NCI-H1092 treated with DMSO at 0.1 percent for 48 hours (cell line): ENCODE measurements at places on chromosomes 5 and 9.

GRCh38 chr9:81858657-81859430, 69.4 kb upstream of the SPATA31D4 start:
- no peak for DNase-seq

DNA sequence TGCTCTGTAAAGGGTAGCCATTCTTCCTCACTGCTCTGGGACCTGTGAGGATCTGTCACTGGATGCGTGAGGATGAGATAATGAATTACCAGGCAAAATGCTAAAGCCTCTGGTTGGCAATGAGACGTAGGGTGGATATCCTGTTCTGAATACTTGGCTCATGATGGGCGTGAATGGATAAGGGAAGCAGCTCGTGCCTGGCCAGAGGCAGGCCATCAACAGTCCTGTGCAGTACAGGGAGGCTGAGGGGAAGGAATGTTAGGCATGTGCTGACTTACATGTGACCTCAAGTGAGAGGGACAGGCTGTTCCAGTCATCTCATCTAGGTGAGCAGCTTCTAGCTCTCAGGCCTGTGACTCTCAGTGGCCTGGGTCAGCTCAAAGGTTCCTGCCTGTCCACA, 172.8 kb downstream of the CARTPT start:
- DNase-seq: no peak

DNA sequence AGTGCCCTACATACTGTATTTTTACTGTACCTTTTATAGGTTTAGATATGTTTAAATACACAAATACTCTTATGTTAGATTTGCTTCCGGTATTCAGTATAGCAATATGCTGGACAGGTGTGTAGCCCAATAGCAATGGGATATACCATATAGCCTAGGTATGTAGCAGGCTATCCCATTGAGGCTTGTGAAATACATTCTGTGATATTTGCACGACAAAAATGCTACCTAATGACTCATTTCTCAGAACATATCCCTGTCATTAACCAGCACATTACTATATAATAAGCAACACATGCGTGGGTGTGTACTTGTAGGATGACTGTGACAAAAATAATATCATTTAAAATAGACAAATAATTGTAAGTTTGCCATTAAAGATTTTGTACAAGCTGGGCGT, 208.8 kb downstream of the MRPS30 start:
- DNase-seq: no peak

- DNase-seq: no peak
Measured at GRCh38 chr5:150105928-150106615, 19.7 kb upstream of the CSF1R start.

DNA sequence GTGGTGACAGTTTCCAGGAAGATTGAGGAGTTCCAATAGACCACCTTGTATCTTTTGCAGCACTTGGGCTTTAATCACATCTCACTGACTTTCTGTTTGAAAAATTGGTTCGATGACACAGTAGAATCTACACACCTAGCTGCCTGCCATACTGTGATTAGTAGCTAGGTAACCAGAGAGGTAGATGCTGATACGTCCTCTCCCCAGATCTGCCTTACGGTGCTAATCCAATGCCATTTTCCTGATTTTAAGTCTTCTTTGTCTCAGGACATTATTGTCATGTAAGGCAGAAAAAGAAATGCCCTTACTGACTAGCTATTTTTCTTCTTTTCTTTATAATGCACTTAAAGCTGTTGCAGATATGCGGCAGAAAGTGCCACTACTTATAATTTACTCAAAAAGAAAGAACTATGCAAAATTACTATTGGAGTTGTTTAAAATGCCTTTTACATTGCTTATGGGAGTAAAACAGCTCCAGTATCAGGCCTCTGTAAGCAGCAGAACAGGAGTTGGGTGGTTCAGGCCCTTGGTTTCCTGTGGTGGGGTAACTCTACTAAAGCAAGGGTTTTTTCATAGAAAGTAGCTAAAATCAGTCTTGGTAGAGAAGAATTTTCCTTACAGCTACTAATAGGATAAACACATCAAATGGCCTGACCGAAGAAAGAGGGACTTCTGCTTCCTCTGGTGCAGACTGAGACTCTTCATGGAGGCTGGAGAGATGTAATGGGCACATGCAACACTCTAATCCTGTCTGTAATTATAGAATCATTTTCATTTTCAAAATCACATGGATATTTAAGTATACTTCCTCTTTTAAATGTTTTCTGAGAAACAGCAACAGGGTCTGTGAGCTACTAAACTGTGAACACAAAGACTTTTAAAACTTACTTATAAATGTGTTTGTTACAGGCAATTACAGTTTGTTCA, 177.2 kb downstream of the MAPKAP1 start:
- DNase-seq: no peak

DNA sequence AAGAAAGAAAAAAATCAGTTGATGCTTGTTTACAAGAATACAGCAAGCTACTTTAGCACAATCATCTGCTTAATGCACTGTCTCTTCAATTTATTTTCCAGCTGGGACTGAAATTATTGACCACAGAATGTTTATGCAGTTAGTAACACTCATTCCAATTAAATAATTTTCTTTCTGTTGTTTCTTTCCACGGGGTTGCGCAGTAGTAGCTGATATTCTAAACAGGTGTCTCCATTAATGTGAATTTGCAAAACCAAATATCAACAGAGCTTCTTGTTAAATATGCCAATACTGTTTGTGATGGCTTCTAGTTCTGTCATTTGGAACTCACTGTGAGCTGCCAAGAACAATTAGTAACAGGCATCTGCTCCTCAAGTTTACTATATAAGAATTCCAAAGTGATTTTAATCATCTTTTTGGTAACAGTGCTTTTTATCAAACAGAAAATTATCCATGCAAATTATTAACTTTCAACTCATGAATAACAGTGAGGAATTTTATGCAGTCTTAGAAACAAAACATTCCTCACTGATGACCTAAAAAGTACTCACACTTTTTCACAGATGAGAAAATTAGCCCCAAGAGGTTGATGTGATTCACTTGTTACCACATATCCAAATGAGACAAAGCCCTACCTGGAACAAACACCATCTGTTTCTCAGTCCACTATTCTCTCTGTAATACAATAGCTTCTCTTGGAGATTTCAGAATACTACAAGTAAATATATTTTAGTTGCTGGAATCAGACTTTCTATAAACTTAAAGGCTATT, 567.6 kb upstream of the RGMB start:
- no peak for DNase-seq

DNA sequence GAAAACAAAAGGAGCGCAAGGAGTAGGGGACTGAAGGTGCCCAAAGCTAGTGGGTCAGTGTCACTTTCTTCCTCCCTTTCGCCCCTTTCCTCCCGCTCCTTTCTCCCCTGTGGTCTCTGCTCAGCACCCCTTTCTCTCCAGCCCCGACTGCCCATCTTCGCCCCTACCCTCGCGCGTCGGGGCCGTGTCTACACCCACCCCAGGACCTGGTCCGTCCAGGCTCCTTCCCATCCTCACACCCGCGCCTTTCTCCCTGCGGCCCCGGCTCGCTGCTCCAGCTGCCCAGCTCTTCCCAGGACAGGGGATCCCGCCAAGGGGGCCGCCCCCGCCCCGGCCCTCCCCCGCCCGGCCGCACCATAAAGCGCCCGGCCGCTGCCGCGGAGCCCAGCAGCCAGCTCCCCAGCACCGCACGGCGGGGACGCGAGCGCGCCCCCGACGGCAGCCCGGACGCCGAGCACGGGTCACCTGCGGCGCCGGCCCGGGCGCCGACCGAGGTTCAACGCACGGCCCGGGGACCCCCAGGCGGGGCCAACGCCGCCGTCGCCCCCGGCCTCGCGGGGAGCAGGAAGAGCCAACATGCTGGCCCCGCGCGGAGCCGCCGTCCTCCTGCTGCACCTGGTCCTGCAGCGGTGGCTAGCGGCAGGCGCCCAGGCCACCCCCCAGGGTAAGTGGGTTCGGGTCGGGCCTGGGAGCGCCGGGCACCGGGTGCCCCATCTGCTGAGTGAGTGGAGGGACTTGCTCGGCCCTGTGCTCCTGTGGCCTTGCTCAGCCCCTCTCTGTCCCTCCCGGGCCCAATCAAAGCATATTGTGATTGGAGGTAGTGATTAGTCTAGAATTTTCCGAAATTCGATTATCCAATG, at the start of gene THBS4:
Gene THBS4 (plus strand): TSS at position 387 of the 860 bp plus-strand sequence. CDS start 190 bp downstream, at position 577.
- no peak for DNase-seq

DNA sequence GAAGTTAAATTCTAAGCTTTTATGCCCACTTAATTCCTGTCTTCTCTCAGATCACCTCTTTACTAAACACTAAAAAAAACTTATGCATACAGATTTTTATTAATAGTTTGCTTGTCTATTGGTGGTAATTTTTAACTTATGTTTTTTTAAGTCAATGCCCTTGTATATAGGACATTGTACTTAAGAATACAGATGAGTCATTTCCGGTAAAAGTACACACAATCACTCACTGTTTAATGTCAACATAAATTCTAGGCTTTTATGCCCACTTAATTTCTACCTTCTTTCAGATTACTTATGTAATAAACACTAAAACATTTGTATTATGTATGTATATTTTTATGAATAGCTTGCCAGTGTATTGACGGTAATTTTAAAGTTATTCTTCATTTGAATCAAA, 872.8 kb upstream of the CDH9 start:
- no peak for DNase-seq

DNA sequence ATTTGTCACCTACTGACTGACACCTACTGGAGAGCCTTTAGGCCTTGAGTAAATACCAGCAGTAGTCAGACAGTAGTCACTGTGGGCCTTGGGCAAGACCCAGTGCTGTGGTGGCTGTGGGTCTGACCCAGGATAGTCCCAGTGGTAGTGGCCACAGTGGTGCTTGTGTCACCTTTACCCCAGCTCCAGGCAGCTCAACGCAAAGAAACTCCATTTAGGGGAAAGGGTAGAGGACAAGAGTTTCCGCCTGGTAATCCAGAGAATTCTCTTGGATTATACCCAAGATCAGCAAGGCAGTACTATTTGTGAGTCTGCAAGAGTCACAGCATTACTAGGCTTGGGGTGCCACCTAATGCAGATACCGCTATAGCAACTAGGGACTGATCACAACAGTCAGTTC, 28.9 kb downstream of the CERT1 start:
- DNase-seq: no peak

GRCh38 chr9:32606811-32607210, 28.7 kb downstream of the TAF1L start:
- no peak for DNase-seq

DNA sequence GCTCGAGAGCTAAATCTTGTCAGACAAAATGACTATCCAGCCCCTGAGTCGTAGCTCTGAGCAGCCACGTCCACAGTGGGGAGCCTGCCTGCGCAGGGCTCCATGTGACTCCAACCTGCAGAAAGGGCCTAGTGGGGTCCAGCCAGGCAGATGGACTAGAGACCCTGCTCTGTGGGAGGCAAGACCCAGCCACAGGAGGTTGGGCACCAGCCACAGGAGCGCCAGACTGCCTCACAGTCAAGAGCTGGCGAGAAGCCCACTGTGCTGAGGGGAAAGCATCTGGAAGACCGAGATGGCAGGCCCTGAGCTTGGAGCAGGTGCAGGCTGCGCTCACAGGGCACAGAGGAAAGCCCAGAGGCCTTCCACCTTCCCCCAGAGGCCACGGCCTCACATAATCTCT, 61.4 kb downstream of the C5orf15 start:
- DNase-seq: peak; percentile 85

GRCh38 chr9:14198047-14198840, 115.7 kb downstream of the NFIB start:
- DNase-seq: no peak

- DNase-seq: no peak
Measured at GRCh38 chr9:120622790-120623189, 42.8 kb upstream of the CDK5RAP2 start.

DNA sequence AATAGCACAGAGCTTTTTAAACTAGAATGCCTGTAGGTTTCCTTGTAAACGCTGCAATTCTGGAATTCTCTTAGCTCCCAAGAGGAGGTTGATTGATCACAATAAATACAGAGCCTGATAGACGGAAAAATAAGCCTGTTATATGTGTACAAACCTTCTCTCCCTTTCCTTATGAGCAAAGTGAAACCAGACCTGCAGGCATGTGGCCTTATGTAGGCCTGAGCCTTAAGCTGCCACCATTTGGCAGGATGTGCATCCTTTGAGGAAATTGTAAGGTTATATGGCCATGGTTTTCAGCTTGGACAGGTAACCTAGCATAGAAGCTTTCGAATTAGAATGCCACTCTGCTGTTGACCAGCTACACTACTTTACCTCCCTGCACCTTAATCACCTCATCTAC, 49.1 kb downstream of the PRKACG start:
- DNase-seq: no peak

DNA sequence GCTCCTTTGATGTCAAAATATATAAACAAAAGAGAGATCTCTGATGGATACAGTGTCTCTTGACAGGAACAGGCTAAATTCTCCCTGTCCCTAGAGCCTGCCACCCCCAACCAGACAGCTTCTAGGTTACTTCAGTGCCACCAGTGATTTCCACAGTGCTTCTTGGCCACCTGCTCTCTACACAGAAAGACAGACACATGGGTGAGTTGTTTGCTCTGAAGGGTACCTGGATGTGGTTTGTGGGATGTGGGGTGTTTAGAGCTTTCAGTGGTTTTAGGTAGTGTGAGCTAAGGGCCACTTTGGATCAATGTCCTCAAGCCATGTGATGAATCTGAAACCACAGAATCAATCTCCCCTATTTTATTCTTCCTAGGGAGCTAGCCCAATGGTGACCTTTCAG, 125.4 kb downstream of the ANKRD18B start:
- no peak for DNase-seq
